ENCODE measurements at places on chromosomes 3 and 15. TPM values are rescaled to one million over a fixed set of nuclear protein-coding genes. Genes with fewer than 3 reads are reported as not detected.

The LRRC31 gene
- not detected for polyA plus RNA-seq

The SLC22A14 gene
- not detected for polyA plus RNA-seq

The DUOX2 gene
- 0.03 TPM for polyA plus RNA-seq

The ATP13A4 gene
- polyA plus RNA-seq = 0.05 TPM

The ADAMTS7 gene
- 2.9 TPM for polyA plus RNA-seq

The CA12 gene
- 129 TPM for polyA plus RNA-seq

DNA sequence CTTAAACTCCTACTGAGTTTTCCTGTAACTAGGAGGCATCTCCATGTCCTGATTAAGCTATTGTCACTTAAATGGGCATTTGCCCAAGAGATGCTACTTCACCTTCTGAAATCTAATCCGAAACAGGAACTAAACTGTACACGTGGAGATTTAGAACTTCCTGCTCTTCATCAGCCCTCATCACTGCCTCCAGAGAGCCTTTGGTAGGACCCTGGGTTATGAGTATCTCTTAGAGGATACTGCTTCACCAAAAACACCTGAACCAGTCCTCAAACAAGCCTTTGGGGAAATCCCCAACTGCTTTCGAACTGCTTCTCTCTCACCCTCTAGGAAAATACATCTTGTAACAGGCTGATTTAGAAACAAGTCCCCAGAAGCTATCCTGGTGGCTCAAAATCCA lies 320.3 kb downstream of the GAP43 start:
- DNase-seq = no peak

GRCh38 chr3:194344012-194344411 lies 7.1 kb downstream of the CPN2 start:
- DNase-seq = peak; percentile 53

DNA sequence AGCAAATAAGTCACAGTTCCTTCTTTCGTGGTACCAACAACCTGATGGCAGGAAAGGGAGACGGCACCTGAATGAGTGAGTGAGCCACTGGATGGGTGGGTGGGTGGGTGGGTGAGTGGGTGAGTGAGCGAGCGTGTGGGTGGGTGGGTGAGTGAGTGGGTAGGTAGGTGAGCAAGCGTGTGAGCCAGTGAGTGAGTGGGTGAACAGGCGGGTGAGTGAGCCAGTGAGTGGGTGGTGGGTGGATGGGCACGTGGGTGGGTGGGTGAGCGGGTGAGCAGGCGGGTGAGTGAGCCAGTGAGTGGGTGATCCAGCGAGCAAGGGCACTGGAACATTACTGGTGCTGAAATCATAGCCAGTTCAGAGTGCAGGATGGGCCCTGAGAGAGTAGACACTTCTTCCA lies 152.8 kb downstream of the MEGF11 start:
- no peak for DNase-seq

GRCh38 chr3:172676196-172676922 lies 34.5 kb downstream of the NCEH1 start:
- no peak for DNase-seq

DNA sequence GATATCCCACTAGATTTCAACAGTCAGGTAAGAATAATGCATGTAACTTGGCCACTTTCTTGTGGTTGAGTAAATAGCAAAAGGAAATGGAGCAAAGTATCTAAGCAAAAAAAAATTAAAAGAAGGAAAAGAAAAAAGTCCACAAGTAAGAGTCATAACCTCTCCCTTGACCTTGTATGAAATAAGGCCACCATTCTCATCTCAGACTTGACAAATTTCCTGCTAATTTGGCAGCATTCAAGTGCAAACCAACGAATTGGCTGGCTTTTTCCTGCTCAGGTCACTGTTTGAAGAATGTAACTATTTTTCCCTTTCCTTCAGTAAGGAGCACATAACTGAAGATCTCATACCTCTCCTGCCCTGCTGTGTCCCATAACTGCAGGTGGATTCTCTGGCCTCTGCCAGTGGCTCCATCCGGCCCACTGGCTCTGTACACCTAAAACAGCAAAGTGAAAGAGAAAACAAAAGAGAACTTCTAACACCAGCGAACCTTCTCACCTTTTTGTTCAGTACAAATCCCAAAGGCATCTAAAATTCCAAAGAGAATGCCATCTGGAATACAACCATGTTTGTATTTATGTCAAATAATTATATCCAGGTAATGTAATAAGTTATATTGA lies 33.4 kb upstream of the RSL24D1 start:
- no peak for DNase-seq

- DNase-seq = no peak
Observed at GRCh38 chr15:61327019-61327631, 98.0 kb upstream of the RORA start.

DNA sequence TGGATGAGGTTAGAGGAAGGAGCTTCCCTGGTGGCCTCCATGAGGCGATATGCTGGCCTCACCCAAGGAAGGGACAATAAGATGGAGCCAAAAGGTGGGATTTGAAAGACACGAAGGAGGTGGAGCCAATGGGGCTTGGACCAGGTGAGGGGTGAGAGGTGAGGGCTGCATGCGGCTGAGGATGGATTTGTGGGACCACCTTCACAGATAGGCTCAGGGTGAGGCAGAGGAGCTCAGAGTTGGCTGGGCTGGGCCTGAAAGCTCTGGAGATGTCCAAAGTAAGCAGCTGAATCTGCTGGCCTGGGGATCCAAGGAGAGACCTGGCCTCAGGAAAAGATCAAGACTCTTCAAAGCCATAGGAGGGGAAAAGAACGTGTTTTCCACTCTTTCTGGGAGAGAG lies 49.8 kb downstream of the EXOG start:
- DNase-seq = no peak

DNA sequence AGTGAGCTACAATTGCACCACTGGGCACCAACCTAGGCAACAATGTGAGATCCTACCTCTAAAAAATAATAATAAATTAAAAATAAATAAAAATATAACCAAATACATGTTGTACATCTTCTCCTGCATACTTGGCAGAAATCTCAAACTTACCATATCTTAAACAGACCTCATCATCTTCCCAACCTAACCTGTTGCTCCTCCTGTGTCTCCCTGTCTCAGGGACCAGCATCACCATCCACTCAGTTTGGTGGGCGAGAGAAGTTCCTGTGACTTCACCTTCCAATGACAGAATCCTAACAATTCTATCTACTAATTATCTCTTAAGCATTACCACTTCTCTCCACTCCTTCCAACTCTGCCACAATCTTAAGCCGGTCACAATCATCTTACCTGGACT lies 3.3 kb downstream of the PIK3R4 start:
- no peak for DNase-seq

- no peak for DNase-seq
Observed at GRCh38 chr3:159080821-159081220, 279.0 kb downstream of the MFSD1 start.

- DNase-seq = no peak
Observed at GRCh38 chr3:110894574-110894973, 177.0 kb upstream of the NECTIN3 start.

DNA sequence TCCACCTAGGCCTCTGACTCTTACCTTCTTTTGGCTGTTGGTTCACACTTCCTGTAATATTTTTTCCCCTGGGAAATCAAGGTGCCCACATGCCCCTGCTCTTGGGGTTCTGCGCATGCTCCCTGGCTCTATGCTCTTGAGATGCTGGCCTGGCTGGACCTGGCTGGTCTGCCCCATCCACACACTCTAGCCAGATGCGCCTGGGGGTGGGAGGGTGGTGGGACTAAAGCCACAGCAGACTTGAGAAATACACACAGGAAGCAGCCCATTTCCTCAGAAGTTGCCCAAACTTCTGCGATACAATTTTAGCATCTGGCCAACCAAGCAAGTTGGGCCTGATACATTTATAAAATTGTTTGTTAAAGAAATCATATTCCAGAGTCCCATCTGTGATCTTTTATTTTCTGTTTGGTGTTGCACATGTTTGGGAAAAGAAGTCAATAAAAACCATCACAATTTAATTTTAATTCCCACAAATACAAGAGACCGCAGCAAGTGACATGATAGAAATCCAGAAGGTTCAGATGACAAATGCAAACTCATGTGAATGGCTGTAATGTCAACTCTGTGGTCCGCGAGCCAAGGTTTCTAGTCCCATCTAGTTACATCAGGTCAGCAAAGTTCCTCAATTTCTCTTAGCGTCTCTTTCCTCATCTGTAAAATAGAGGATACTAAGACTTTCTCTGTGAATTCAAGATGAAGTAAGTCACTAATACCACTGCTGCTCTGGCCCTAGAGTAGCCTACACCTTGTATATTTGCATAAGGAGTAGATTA lies 55.9 kb upstream of the MEF2A start:
- DNase-seq = no peak

GRCh38 chr3:52880474-52880873 lies 16.9 kb downstream of the STIMATE start:
- no peak for DNase-seq

DNA sequence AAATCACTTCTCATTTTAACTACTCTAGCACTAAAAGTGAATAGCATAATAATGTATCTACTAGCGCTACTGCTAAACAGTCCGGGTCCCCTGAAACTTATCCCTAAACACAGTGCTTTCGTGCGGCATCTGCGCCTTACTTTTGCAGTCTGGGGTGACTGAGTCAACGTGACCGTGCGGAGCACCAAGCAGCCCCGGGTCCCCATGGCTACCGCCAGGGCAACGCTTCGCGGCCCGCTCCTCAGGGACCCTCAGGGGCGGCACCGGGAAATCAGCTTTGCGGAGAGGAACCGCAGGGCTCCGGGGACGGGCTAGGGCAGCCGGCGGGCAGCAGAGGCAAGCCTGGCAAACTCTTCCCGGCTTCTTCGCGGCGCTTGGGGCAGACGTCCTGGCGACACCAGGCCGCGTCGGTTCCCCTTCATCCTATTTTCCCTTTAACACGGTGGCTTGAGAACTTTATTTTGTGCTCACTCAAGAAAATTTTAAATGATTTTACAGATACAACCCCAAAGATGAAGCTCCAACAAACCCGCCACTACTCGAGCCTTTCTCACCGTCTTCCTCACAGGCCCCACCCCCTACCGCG lies 757 bp upstream of the DIPK2A start:
- DNase-seq = peak; percentile 56

- DNase-seq = no peak
Observed at GRCh38 chr3:141939759-141940158, 63.3 kb downstream of the ATP1B3 start.

DNA sequence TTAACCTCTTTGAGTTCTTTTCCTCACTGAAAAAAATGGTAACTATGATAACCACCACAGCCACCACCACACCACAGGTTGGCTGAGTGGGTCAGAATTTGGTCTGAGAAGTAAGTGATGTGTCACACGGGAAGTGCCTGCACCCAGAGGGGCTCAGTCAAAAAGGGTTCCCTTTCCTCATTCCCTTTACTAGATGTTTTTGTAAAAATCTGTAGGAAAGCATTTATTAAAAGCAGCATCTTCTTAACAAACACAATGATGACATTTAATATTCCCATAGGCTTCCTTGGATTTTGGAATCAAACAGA lies 23.2 kb downstream of the CFAP92 start:
- DNase-seq = no peak

DNA sequence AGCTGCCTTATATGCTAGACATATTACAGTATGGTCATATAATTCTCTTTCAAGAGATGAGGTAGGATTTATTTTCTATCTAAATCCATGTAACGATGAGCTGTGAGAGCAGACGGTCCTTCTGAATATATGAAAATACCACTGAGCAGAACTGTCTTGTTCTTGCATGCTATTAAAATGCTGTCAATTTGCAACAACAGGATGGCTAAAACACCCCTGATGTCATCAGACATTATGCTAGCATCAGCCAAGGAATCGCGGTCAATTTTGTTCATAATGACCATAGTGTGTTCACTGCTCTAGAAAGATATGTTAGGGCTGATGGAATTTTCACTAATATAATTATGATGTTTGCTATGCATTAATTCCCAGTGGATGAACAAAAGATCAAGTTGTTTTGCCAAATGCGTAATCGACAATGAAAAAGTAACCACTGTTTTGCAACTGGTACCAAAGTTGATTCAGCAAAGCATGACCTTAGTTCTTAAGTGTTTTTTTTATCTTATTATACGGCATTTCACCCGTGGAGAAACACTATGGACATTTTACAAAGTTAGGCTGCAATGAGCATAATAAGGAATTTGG lies 765.4 kb upstream of the NR2F2 start:
- no peak for DNase-seq

GRCh38 chr3:126450219-126450618 lies 25.5 kb downstream of the ZXDC start:
- DNase-seq = no peak

DNA sequence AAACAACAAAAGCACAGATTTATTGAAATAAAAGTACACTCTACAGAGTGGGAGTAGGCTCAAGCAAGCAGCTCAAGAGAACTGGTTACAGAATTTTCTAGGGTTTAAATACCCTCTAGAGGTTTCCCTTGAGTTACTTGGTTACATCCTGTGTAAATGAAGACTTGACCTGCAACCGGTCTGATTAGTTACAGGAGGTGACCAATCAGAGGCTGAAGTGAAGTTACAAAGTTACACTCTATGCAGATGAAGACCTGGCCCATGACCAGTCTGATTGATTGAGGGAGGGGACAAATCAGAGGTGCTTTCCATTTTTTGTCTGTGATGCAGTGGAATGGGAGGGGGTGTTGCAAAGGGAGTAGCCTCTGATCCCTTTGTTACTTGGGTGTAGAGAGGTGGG lies 723.4 kb downstream of the ZPLD1 start:
- peak; percentile 0 for DNase-seq

GRCh38 chr15:75455424-75455981 lies 4.0 kb upstream of the SIN3A start:
- peak; percentile 92 for DNase-seq
